ENCODE measurements at places on chromosomes 3 and 15.

DNA sequence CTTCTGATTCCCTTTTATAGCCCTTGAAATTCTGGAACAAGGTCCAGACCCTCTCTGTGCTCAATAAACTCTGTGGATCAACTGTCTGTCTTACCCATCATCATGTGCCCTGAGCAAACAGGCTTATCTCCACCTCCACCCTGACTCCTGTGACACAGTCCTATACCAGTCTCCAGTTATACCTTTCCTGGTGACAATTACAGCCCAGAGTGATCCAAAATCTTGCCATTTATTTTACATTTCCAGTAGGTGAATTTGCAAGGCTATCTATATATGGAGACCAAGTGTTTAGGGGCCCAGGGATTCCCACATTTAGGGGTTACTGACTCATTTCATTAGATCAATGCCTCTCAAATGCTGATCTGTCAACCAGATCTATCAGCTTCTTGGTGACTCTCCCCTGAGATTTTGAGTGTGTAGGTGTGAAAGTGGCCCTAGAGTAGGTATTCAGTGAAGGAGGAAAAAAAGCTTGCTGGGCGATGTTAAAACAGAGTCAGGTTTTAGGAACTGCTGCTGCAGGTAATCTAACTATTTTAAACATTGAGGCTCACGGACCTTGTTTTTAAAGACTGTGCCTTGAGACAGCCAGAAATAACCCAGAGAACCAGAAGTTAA is 229.6 kb upstream of the WNT5A start:
- DNase-seq: no peak

DNA sequence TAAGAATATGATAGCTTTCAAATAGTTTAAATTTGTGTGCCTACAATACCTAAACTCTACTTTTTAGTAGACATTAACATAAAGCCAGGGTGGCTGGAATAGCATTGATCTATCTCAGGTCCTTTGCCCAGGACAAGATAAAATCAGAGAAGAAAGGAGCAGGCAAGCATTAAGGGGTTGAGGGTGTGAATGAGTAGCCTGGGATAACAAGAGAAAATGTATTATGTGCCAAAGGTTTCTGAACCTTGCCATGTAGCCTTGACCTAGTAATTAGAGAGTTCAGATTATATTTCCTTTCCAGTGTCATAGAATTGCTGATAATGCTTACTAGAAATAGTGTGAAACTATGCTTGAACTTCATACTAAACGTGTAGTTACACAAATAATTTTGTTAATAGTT is 22.9 kb downstream of the ATP11B start:
- DNase-seq: no peak

DNA sequence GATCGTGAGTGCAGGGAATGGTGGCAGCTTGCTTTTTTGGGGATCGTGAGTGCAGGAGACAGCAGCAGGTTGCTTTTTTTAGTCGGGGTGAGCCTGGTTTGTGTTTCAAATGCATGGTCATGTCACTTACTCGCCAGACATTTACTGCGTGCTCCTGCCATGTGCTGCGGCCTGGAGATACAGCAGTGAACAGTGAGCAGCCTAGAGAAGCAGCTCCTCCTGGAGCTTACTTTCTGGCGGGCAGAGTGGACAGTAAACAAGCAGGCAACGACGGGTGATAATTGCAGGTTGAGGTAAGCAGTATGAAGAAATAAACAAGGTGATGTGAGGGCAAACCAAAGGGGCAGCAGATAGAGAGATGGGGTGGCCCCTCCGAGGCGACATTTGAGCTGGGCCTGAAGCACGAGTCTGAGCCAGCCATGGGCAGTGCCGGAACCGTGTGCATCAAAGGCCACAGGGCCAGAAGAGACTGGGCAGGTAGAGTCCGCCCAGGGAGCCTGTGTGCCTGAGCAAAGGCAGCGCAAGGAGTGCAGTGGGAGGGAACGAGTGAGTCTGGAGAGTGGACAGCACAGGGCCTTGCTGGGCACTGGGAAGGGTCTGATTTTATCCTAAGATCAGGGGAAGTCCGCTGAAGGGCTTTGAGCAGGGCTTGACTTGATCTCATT is 57.3 kb upstream of the RASA2 start:
- no peak for DNase-seq

GRCh38 chr3:78992400-78992799 is 775.4 kb downstream of the ROBO1 start:
- DNase-seq: no peak

DNA sequence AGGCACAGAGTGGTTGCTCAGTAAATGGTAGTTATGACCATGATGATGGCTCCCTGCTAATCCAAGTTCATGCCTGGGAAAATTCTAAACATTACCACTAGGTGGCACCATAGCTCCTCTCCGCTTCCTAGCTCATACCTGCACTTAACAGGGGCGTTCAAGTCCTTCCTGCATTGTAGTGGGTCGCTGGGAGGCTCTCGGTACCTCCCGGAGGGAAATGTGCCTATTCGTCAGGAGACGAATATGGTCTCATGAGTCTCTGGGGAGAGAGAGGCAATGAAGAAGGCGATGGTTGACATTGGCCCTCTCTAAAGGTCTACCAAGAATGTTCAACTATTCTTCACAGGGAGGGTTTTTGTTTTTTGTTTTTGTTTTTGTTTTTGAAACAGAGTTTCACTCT is 10.9 kb downstream of the MESP1 start:
- DNase-seq: peak; percentile 61

- DNase-seq: no peak
Observed at GRCh38 chr3:139982404-139982803, 47.4 kb downstream of the CLSTN2 start.

GRCh38 chr15:80888846-80889245 is 100.8 kb downstream of the MESD start:
- no peak for DNase-seq

- no peak for DNase-seq
Observed at GRCh38 chr3:73604451-73604850, 20.3 kb downstream of the PDZRN3 start.

DNA sequence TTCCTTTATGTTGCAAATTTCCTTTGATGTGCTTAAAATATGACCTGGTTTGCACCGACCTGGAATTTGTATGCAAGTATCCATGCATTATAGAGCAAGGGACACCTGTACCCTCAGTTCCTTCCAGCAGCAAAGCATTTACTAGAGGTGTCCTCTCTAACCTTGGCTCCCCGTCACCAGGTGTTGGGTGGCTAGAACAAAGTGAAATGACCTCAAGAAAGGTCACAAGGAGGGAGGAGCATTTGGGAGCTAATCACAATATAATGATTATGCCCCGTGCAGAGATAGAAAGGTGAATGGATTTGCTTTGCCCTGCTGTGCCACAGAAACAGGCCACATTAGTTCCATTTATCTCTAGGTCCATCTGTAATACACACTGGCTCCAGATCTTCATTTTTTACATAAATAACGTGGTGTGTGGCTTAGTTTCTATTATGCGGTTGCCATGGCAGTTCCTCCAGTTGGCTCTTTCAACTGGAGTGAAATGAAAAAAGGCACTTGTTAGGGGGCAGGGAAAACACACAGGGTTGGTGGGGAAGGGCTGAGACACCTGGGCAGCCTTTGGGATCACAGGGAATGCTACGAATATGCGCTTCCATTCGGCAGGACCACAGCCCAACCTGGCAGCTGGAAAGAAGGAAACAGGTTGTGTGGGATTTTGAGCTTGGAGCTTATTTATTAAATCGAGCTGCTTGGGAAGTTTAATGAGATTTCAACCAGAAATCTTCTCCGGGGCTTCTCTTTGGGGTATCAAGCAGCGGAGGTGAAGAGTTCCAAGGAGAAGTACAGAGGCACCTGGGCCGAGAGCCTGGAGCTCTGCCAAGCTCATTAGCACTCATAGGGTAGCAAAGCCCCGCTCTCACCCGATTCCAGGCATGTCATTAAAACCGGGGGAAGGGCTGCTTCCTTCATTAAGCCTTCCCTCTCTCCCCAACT is 233.5 kb upstream of the ST8SIA2 start:
- no peak for DNase-seq

DNA sequence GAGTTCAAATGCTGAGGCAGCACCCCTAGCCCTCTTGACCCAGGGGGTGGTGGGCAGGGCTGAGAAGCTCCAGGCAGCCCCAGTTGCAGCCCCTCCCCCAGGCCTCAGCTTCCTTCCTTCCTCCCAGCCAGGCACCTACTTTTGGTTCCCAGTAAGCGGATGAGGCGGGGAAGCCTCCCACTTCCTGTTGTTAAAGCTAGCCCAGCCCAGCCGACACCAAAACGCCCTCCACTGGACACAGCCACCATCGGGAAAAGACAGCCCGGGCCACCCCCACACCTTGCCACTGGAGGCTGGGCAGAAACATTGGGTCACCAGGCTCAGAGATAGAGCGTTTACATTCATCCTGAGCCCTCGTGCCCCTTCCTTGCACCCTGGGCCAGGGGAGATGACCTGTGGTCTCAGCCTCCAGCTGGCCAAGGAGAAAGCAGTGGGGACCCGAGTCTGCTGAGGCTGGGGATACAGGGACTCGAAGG is 3.5 kb downstream of the DUSP7 start:
- DNase-seq: peak; percentile 60

DNA sequence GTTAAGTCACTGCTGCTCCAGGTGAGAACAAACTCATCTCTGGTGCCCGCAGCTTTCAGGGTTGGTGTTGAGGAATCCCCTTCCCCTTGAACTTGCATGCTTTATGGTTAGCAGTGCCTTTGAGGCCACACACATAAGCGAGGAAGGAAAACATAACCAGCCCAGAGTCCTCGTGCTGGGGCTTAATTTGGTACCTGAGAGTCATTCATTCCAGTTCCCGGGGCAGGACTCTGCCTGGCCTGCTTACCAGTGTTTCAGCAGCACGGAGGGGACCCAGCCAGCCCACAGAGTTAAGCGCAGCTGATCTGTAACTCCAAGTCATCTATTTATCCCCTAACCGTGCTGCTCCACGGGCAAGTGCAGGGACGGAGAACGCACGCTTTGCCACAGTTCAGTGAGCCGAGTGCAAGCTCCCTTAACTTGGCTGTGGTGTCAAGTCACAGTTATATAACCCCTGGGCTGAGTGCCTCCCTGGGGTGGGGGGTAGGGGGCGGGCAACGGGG is 302.3 kb upstream of the ICE2 start:
- DNase-seq: no peak

DNA sequence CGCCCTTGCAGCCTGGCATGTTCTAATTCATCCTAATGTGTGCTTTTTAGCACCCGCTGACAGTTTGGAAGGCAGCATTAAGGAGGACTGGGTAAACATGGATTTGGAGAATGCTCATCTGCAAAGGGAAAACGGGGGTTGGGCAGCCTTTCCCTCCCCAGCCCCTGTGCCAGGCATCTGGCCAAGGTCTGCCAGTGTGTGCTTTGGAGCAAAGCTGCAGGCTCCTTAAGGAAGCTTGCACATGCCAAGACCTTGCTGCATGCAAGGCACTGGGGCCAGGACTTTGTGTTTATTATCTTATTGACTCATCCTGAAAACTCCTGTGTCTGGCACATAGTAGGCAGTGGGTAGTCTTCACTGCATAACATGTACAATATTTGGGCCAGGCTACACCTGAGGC is 20.1 kb downstream of the FAM3D start:
- no peak for DNase-seq

DNA sequence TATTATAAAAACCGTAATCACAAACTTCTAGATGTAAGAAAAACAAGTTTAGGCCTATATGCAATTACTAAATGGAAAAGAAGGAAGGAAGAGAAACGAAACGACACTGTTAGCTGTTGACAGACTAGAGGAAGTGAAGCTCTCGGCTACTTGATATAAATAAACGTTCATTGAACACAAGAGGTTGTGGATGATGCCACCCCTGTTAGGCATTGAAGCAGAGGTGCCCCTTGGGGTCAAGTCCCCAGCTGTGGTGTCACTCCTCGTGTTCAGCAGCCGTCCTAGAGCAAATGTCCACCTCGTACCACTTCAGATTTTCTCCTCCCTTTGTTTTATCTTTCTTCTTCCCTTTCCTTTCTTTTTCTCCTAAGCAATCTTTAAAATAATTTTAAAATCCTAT is 146.5 kb upstream of the UBE2E1 start:
- DNase-seq: no peak

GRCh38 chr3:31285833-31286486 is 246.8 kb upstream of the STT3B start:
- no peak for DNase-seq

DNA sequence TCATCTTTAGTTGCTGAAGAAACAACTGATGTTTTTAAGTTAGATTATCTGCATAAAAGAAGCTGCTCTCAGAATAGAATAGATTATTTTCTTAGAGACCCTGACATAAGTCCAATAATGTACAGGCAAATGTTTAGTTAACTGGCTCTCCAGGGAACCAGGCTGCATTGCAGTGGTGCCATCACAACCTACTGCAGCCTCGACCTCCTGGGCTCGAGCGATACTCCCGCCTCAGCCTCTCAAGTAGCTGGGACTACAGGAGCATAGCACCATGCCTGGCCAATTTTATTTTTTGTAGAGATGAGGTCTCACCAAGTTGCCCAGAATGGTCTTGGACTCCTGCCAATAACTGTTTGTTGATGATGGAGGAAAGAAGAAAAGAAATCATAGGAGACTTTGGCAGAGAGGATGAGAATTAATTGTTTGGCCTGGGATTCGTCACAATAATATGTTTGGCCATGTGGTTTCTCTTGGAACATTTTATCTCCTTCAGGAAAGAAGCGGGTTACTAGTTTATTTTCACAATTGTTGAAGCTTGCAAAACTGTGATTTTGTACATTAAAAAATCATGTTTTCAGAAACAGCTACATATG is 429.2 kb downstream of the CADM2 start:
- DNase-seq: no peak

DNA sequence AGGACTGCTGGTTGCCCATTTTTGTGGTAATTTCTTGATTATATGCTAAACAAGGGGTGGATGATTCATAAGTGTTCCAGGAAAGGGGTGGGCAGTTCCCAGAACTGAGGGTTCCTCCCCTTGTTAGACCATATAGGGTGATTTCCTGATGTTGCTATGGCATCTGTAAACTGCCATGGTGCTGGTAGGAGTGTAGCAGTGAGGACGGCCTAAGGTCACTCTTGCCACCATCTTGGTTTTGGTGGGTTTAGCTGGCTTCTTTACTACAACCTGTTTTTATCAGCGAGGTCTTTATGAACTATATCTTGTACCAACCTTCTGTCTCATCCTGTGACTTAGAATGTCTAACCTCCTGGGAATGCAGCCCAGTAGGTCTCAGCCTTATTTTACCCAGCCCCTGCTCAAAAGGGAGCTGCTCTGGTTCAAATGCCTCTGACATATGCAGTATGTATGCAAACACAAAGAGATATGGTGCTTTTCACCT is 46.2 kb downstream of the C3orf38 start:
- DNase-seq: no peak

- DNase-seq: no peak
Observed at GRCh38 chr15:100049936-100050876, 291.6 kb downstream of the ADAMTS17 start.

GRCh38 chr15:81723701-81724100 is 322.1 kb downstream of the MEX3B start:
- DNase-seq: no peak

Data from HS-27A (cell line).